CD4-positive, alpha-beta T cell treated with Interleukin-12 subunit alpha and Interleukin-12 subunit beta, for 1 hour (primary cell): ENCODE measurements at places on chromosomes 6 and 20.

GRCh38 chr6:3489027-3489757 lies 32.3 kb upstream of the SLC22A23 start:
- DNase-seq = no peak

- no peak for DNase-seq
Observed at GRCh38 chr6:158672726-158673125, 22.9 kb downstream of the SYTL3 start.

DNA sequence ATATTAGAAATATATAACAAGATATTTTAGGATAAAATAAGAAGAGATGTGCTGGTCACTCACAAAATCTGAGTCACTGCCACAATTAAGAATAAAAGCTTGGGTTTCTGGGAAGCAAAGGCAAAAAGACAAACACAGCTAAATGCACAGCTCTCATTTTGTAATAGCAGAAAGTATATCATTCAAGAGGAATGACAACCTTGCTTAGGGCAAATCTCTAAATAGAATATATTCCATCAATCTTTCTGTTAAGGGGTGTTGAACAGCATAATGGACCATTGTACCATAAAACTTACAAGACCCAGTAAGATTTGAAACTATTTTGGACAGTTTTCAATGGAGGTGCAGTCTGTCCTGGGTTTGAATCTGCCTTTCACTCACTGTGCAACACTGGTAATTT lies 464.9 kb upstream of the SOX4 start:
- DNase-seq = no peak

DNA sequence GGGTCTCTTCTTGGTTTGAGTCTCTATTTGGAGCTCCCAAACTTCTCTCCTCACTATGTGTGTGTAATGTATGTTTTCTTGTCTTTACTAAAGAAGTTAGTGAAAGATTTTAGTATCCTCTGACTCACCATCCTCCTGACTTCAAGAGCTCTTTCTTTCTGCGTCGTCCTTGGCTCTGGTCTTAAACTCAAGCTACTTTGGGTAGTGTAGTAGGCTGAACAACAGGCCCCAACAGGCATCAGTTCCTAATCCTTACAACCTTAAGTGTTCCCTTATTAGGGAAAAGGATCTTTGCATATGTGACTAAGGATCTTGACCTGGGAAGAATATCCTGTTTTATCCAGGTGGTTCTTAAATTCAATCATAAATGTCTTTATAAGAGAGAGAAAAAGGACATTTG lies 810.2 kb downstream of the MAFB start:
- DNase-seq = no peak

DNA sequence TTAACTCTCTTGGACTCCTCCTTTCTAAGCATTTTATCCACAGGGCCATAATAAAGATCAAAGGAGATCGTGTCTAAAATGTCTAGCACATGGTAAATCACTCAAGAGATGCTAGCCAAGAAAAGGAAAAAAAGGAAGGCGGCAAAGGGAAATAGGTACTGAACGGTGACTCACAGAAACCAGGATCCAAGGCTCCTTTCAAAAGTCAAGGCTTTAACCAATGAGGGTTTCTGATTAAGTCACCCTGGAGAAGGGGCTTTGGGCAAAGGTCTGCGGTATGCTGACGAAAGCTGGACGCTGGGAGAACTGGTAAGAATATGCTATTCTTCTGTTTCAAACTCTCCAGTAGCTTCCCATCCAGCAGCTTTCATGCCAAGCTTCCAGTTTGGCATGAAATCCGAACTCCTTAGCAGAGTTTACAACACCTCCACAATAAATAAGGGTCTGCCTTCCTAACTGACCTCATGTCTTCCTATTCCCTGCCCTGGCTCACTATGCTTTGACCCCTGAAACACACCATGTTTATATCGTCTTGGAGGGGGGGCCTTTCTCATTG lies 1.0 kb downstream of the TOMM34 start:
- DNase-seq = no peak

DNA sequence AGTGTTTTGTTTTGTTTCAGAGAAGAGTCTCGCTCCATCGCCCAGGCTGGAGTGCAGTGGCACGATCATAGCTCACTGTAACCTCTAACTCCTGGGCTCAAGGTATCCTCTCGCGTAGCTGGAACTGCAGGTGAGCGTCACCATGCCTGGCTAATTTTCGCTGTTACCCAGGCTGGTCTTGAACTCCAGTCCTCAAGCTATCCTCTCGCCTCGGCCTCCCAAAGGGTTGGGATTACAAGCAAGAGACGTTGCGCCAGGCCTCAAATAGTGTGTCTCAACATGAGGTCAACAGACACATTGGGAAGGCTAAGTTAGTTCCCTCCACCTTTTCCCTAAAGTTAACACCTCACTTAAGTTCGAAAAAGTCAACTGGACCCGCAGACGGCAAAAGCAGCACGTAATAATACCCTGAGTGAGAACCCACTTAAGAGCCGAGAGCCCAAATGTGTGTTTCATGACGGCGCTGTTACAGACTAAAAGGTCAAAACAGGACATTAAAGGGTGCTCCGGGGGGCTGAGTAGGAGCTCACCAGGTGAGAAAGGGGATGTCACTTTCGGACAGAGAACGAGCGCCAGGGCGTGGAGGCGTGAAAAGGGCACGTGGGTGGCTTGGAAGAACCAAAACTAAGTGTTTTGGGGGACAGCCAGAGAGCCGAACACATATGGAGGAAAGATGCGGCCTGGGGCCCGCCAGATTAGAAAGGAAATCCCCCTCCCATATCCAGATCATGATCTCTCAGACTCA lies 499 bp downstream of the TTI1 start:
- DNase-seq = no peak

DNA sequence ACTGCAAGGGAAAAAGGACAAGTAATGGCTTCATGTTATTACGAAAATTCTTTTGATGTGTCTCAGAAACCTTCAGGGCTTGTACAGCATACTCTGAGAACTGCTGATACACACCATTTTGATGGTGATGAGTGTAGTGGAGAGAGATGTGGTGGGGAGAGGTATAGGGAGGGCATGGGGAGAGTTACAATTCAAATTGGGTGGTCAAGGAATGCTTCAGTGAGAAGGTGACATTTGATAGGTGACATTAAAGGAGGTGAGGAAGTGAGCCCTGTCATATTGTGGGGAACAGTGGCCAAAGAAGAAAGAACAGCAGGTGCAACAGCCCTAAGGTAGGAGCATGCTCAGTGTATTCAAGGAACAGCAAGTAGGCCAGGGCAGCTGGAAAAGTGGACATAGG lies 318.9 kb downstream of the CLIC5 start:
- DNase-seq = no peak

DNA sequence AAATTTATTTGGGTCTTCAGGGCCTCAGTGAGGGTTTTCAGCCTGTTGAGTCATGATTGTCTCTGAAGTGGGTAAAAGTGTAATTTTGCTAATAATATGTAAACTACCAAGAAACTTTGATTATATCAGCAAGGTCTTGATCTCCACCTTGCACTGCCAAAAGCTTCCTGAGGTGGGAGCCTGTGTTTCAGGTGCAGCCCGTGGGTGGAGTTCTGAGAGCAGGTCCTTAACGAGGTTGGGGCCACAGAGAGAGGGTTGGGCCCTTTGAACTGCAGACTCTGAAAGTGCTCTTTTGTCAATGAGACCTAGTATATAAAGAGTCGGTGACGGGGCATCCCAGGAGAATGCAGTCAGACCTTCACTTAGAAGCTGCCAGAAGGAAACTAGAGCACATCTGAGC lies 129.7 kb upstream of the MAP3K4 start:
- no peak for DNase-seq
